ENCODE measurements at places on chromosomes 2 and 18.

DNA sequence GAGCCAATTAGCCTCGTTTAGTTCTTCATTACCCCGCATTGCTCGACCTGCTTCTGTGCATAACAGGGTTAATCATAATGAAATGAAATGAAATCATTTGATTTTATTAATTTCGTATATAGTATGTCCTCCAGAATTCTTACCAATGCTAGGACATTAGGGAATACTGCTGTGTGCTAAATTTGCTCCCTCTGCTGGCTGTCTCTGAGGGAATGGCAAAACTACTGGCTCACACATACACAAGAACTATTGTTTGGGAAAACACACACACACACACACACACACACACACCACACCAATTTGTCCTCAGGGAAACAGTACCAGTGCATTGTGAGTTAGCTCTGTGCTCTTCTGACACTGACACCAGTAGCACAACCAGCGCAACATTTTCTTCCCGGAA, 273.3 kb upstream of the TCF4 start:
- no peak for DNase-seq

DNA sequence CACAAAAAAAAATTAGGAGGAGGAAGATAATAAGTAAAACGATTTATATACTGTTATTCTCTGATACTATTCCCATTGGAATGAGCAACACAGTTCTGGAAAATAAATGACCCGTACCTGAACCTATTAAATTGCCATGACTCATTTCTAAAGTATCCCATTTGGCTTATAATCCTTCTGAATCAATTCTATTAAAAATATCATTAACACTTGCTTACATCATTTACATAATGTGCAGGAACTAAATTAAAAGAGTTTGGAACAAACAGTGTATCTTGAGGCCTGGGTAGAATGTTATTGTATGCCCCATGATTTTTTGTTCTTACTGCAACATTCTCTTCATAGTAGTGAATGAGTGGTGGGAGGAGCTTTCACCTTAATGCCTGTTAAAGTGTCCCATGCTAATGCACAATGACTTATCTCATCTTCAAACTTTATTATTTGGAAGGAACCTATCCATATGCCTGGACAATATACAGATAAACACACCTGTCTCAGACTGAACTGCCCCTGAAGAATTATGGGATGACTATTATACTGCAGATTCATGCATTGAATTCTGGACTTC, 549.9 kb upstream of the ACVR2A start:
- no peak for DNase-seq

- peak; percentile 63 for DNase-seq
Measured at GRCh38 chr18:2932247-2933181, 80.4 kb downstream of the LPIN2 start.

- no peak for DNase-seq
Measured at GRCh38 chr18:58213440-58213839, 169.4 kb downstream of the NEDD4L start.

DNA sequence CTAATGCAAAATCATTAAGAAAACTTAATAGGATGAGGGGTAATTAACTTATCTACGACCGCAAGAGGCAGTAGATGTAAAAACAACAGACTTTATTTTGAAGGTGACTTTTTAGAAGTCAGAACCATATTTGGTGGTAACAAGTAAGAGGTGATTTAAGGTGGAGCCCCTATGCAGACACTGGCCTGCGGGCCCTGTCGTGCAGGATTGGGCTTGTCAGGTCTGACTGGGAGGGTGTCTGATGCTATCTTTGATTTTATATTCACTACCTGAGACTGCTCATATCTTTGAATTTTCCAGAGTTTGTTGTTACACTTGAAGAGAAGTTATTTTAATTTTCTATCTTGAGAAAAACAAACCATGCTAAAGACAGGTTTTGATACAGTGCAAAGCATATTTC, 29.1 kb upstream of the SCLY start:
- DNase-seq: no peak

DNA sequence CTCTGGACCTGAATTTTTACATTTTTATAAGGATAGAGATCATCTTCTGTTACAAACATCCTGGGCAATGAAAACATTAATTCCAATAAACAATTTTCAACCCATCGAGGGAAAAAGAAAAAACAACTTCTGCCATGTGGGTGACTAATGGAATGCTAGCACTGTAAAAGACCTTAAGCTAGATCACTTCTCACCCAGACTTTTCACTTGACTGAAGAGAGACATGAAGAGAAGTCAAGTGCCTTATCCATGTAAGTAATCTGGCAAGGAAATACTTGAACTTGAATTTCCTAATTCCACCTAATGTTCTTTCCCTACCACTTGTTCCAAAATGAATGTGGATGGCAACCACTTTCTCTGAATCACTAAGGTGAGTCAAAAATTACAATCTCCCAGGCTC, 98.3 kb upstream of the ACVR1C start:
- no peak for DNase-seq

DNA sequence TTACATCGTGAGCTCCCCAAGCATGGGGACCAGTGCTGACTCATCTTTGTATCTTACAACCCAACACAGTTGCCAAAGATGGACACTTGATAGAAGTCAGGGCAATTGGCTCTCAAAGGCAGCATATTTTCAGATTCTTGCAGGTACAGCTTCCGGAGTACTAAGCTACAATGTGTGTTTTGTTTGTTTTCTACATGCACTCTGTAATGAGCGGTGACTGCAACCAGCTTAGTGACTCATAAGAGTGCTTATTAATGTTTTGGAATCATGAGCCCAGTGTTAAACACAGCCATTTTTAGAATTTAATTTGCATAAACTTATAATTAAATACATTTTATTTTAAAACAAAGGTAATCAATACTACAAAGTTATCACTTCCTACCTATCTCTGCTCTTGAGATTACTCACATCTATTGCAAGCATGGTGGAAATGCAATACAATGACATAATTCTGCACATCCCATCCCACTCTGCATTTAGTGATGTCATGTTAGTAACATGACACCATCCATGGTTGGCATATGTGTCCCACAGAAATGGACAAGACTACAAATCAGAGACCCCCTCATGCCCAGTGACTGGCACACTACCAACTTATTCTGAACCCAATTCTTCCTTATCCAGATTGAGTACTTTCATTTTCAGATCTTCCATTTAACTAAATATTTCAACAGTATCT, 399.8 kb upstream of the ST6GAL2 start:
- no peak for DNase-seq

DNA sequence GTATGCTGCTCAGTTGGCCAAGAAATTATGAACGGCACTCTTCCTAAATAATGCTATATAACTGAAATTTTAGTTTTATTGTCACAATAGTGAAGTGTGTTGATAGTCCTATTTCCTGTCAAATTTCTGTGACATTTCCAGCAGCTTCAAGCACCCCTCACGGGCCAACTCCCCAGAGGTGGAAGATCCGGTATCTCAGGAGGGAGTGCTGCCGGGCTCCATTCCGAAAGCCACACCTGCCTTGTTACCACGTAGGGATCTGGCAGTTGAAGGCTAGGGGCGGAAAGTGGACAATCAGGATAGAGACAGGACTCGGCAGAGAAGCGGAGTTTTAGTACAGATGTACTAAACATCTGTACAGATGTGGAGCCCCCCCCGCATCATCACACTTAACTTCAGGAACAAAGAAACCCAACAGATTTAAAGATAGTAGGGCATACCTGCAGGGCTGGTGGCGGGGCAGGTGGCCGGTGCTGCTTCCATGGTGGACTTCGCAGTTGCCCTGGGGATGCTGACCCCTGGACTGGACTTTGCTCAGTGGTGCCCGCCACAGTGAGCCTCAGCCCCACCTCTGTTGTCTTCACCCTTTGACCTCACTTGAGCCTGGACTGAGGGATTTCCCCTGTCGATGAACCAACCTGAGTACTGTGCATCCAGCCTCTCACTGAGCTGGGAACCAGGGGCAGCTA, 22.3 kb downstream of the ASAP2 start:
- no peak for DNase-seq
